ENCODE measurements at places on chromosomes 1 and 21.

DNA sequence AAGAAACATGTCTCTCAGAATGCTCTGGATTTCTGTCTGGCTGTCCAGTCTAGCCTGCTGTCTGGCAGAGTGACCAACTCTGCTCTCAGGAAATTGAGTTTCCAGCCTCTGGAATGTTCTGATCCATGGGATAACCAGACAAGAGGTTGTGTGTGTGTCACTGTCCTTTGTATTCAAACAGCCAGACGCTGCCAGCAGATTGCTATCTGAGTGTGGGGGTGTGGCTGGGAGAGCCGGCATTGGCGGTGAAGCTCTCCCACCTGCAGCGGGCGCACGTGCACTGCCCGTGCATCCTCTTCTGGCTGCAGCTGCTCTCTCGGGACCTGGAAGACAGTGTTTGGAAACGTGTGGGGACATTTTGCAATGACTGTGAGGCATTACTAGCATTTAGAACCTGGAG is 26.1 kb downstream of the PKP1 start:
- DNase-seq: no peak

DNA sequence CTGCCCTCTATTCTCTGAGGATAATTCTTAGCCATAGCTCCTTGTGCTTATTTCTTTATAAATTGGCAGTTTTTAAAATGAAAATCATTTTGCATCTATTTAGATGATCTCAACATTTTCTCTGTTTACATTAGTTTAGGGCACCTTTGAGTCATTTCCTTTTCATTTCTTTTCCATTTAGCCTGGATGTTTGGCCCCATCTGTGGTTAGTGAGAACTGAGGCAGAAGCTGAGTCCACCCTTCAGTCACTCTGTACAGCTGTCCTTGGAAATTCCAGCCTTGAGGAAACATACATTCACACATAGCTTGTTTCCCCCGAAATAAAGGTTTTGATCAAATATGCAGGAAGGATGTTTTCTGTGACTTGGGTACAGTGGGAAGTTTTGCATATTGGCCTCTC is 123.7 kb downstream of the NTNG1 start:
- no peak for DNase-seq

DNA sequence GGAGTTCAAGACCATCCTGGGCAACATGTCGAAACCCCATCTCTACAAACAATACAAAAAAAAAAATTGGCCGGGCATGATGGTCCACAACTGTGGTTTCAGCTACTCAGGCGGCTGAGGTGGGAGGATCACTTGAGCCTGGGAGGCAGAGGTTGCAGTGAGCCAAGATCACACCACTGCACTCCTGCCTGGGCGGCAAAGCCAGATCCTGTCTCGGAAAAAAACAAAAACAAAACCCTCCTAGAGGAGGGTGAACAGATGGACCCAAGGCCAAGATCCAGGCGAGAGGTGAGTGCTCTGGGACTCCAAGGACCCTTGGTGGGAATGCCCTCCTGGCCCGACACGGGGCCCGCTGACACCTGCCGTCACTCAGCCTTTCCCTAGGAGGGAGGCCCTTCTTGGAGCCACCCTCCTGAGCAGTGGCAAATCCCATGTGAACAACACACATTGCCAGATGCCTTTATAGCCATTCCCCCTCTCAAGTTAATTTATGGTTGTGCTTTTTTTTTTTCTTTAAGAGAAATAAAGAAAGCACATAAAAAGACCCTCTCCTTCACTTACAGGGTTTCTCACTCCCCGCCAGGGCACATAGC is 380 bp downstream of the TFF2 start:
- DNase-seq: no peak

DNA sequence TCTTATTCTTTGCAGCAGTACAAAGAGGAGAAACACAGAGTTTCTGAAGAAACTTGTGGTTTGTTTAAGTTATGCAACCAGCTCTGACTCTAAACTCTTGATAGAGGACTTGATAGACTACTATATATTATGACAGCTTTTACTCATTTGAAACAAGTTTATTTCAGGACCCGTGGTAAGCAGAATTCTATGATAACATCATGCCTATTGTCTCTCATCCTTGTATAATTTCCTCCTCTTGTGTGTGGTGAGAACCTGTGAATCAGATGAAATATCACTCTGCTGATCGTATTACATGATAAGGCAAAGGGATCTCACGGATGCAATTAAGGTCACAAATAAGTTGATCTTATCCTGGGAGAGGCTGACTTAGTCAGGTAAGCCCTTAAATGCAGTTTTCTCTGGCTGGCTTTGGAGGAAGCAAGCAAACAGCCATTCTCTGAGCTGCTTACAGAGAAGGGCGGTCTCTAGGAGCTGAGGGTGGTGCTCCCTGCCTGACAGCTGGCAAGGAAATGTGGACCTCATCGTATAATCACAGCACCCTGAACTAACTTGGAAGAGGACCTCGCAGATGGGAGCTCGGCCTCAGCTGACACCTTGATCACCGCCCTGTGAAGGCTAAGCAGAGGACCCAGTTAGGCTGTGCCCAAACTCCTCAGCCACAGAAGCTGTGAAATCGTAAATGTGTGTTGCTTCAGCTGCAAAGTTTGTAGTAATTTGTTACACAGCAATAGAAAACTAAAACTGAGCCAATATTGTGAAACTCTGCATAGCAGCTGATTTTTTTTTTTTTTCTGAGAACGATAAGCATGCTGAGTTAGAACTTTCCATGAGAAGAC is 151.1 kb upstream of the DPT start:
- DNase-seq: no peak

DNA sequence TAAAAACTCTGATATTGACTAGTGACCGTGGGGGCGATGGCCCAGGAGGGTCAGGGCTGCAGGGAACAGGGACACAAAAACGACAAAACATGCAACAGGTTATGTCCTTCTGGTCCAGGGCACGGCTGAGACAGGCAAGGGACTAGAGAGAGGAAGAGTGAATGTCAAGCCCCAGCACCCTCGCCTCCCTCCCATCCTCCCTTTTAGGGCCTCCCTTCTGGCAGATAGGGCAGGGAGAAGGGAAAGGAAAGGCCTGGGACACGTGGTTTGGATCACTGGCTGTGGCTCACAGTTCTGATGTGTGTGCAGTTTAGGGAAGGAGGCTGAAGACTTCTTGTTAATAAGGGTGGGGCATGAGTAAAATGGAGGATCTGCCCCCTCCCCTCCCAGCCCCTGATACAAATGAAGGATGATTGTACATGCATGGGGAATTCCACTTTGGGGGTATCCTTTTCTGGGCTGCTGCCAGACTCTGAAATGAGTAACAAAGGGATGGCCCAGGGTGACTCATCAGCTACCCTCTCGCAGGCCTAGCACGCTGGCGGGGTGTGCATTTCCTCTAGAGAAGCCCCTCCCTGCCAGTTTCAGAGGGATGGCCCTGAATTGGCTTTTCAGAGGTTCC is 14.2 kb downstream of the CAPN2 start:
- DNase-seq: peak; percentile 88

Measured in CD4-positive, alpha-beta T cell treated with Interferon gamma for 1 hour (primary cell).